ENCODE measurements at places on chromosomes 7 and 10.
A peak's percentile ranks its signal among the peaks of the same experiment; 100 is the strongest.

GRCh38 chr10:125300937-125301336 lies 140.6 kb upstream of the CTBP2 start:
- no peaks in the 10 kb centered on the region for H3K36me3 ChIP-seq
- DNase-seq: no peak
- H3K4me1 ChIP-seq: no peaks in the 10 kb centered on the region
- H3K27ac ChIP-seq: no peak overlapping the region
- H3K4me3 ChIP-seq: no peak overlapping the region
- H3K27me3 ChIP-seq: peaks cover 25% of the 10 kb centered on the region

GRCh38 chr10:50788951-50789945 lies 49.5 kb downstream of the ASAH2B start:
- H3K36me3 ChIP-seq: peaks cover 3% of the 10 kb centered on the region
- no peak overlapping the region for H3K4me3 ChIP-seq
- H3K27me3 ChIP-seq: peaks cover 17% of the 10 kb centered on the region

- no peak for DNase-seq
- H3K27ac ChIP-seq: no peak overlapping the region
- no peaks in the 10 kb centered on the region for H3K36me3 ChIP-seq
- peak overlapping the region; percentile 83 for H3K4me3 ChIP-seq
Measured at GRCh38 chr7:101743995-101744360, 73.4 kb upstream of the CUX1 start.

DNA sequence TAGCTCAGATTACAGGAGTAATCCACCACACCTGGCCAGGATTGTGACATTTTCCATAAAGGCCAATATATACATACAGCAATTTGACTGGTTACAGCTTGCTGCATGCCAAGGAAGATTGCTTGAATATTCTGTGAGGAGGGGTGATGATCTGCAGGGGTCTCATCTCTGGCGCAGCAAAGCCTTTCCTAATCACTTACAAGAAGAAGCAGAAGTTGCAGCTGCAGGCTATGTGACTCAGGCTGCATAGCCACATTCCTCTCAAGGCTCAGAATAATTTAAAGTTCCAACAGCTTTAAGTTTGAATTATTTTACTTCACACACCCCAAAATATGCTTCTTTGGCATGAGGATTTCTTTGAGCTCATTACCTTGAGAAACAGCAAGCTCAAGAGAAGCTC lies 11.4 kb upstream of the RASGEF1A start:
- H3K4me3 ChIP-seq: no peak overlapping the region
- peaks cover 56% of the 10 kb centered on the region for H3K27me3 ChIP-seq
- H3K36me3 ChIP-seq: no peaks in the 10 kb centered on the region
- DNase-seq: no peak
- no peaks in the 10 kb centered on the region for H3K4me1 ChIP-seq

- H3K27ac ChIP-seq: no peak overlapping the region
- no peak for DNase-seq
- H3K36me3 ChIP-seq: no peaks in the 10 kb centered on the region
- H3K4me1 ChIP-seq: peaks cover 26% of the 10 kb centered on the region
Measured at GRCh38 chr7:155259866-155260497, 37.7 kb upstream of the INSIG1 start.

DNA sequence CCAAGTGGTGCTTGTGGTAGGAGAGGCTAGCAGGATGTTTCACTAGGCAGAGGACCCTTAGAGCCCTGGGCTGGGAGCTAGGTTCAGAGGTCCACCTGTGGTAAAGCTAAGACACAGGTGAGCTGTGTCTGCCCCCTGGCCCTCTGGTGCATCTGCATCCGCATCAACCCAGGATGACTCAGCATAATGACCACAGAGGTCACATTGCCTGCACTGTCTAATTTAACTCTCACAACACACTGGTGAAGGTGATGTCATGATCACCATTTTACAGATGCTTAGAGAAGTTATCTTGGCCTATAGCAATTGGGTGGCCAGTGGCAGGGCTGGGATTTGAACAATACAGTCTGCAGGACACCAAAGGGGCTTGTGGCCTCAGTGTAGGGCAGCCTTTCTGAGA lies 33.1 kb downstream of the HABP2 start:
- no peaks in the 10 kb centered on the region for H3K4me1 ChIP-seq
- H3K36me3 ChIP-seq: no peaks in the 10 kb centered on the region

DNA sequence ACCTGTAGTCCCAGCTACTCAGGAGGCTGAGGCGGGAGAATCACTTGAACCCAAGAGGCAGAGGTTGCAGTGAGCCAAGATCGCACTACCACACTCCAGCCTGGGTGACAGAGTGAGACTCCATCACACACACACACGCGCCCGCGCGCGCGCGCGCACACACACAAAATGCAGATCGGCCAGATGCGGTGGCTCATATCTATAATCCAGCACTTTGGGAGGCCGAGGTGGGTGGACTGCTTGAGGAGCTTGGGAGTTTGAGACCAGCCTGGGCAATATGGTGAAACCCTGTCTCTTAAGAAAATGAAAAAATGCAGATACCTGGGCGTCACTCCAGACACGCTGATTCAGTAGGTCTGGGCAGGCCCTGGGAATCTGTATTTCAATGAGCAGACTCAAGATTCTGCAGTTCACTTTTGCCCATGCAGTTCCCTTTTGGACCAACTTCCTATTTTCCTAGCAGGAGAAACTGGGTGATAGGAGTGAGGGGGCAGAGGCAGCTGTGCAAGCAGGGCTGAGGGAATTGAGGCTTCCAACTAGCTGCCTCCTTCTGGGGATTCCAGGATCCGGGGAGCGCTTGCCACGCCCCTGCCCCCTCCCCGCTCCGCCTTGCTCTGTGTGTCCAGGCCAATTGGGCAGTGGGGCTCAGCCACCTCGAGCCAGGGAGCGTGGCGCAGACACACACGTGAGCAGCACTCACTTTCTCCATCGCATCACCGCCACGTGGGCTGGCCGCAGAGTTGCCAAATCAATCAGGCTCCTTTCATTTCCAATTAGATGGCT lies 173.6 kb downstream of the SH3PXD2A start:
- H3K36me3 ChIP-seq: no peaks in the 10 kb centered on the region
- no peaks in the 10 kb centered on the region for H3K27me3 ChIP-seq
- no peak overlapping the region for H3K27ac ChIP-seq
- DNase-seq: no peak
- H3K4me3 ChIP-seq: no peak overlapping the region
- H3K4me1 ChIP-seq: peaks cover 17% of the 10 kb centered on the region

DNA sequence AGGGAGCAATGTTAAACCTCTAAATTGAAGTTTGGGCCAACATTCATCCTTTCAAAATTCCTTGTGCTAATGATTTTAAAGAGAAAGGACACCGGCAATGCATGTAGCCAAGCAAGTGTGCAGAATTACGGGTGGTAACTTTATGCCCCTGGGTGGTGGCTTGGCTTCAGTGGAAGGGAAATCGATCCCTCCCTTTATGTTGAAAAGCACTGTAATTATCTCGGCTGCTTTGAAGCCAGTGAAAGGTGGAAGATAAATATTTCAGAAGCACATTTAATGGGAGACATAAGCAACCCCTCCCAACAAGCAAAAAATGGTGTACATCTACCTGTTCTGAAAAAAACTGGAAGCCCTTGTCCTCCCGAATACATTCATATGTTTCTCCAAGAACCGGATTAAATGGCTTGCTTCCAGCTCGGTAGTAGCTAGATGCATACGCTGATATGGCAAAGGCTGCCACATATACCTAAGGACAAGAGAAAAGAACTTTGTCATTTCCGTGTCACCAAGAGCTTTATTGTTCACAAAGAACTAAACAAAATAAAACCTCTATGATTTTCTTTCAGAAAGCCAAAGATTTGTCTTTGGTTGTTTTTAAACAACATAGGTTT lies 73.3 kb upstream of the GSDME start:
- H3K4me1 ChIP-seq: peaks cover 34% of the 10 kb centered on the region
- H3K36me3 ChIP-seq: peaks cover 2% of the 10 kb centered on the region
- no peaks in the 10 kb centered on the region for H3K27me3 ChIP-seq
- no peak overlapping the region for H3K27ac ChIP-seq

DNA sequence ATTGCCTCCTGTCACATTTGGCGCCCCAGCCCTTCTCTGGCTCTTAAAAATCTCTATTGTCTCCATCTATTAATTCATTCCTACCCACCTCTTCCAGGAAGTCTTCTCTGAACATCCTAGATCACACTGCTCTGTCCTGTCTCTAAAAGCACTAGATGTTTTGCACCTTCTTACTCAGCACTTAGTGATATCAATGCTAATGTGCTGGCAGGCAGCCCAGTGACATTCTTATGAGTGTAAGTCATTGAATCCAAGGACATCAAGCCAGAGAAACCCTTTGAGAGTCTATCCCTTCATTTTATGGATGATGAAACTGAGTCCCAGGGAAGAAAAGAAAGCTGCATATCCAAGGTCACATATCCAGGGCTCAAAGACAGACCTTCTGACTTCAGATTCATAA lies 48.3 kb upstream of the PAX2 start:
- H3K36me3 ChIP-seq: no peaks in the 10 kb centered on the region
- H3K27me3 ChIP-seq: peaks cover 26% of the 10 kb centered on the region
- H3K27ac ChIP-seq: no peak overlapping the region
- H3K4me1 ChIP-seq: peaks cover 2% of the 10 kb centered on the region
- H3K4me3 ChIP-seq: no peak overlapping the region

DNA sequence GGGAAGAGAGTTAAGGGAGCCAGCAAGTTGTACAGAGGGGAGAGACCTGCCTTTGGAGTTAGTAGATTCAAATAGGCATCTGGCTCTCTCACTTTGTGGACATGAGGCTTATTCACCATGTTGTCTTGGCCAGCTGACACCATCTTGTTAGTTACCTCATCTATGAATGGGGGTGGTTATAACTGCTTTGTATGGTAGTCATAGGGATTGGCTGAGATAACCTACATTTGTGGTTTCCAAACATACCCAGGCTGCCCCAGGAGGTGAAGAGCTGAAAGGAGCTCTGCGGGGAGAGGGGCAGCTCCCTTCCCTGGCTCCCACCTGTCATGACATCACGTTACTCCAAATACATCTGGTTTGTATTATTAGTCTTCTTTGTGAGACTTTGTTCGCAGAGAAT lies 393.3 kb upstream of the AUTS2 start:
- DNase-seq: no peak
- no peaks in the 10 kb centered on the region for H3K4me1 ChIP-seq
- no peak overlapping the region for H3K4me3 ChIP-seq

DNA sequence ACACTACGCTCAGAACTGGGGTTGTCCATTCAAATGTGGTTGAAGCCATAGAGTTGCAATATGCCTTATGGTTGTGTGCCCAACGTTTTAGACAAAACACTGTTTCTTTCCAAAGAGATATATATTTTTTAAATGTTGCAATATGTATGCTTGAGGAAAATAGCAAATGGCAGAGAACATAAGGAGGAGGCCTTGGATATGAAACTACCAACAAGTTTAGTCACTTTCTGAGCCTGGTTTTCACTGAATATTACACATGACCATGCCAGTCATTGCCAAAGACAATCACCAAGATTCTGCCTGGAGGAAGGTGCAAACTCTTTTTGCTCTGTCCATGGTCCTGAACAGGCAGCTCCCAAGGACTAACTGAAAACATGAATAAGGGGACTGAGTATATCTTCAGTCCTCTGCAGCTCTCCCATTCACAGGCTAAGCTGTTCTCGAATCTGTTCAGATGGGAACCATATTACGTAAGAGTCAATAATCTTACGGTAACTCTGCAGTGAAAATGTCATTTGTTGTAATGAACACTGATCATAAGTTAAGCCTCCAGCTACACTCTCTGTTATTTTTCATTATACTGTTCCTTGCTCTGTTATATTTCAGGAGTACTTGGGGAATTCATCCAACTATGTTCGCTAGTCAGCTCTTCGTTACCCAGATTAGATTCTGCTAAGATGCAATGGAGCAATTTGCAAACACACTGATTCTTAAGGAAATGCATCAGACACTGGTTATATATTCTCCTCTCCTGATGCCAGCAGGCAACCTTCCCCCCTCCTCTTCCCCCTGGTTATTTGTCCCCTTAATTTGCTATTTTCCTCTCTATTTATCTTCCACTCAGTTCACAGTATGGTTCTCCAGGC lies 90.7 kb upstream of the C1QL3 start:
- H3K4me3 ChIP-seq: no peak overlapping the region
- DNase-seq: no peak
- H3K27ac ChIP-seq: no peak overlapping the region
- H3K4me1 ChIP-seq: no peaks in the 10 kb centered on the region
- no peaks in the 10 kb centered on the region for H3K27me3 ChIP-seq

DNA sequence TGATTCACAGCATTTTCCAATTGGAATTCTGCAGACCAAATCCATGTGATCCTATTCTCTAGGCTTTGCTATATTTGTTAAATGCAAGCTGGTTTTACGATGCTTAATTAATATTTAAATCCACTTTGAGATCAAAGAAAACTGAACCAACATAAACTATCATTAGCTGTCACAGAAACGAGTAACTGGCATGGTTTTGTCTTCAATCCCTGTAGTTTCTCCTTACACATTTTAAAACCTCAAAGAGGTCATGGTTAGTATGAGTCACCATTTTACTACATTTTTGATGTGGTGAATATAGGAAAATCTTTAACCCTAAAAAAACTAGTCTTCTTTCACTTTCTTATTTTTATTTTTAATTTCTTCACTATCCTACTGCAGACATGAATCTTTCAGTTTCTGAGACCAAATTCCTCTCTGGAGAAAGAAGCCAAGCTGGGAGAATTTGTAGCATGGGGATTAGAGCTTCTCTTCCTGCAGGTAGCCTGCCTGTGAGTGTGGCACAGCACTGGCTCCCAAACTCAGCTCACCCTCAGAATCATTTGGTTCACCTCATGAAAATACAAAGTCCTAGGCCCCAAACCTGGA lies 8.7 kb upstream of the LIPM start:
- H3K27me3 ChIP-seq: peaks cover 6% of the 10 kb centered on the region
- H3K4me3 ChIP-seq: no peak overlapping the region
- no peak overlapping the region for H3K27ac ChIP-seq
- H3K36me3 ChIP-seq: no peaks in the 10 kb centered on the region
- peaks cover 5% of the 10 kb centered on the region for H3K4me1 ChIP-seq
- DNase-seq: no peak

- no peak overlapping the region for H3K4me3 ChIP-seq
- no peak overlapping the region for H3K27ac ChIP-seq
- no peak for DNase-seq
- H3K36me3 ChIP-seq: no peaks in the 10 kb centered on the region
- H3K27me3 ChIP-seq: no peaks in the 10 kb centered on the region
Measured at GRCh38 chr10:16909271-16909767, 92.1 kb upstream of the RSU1 start.

DNA sequence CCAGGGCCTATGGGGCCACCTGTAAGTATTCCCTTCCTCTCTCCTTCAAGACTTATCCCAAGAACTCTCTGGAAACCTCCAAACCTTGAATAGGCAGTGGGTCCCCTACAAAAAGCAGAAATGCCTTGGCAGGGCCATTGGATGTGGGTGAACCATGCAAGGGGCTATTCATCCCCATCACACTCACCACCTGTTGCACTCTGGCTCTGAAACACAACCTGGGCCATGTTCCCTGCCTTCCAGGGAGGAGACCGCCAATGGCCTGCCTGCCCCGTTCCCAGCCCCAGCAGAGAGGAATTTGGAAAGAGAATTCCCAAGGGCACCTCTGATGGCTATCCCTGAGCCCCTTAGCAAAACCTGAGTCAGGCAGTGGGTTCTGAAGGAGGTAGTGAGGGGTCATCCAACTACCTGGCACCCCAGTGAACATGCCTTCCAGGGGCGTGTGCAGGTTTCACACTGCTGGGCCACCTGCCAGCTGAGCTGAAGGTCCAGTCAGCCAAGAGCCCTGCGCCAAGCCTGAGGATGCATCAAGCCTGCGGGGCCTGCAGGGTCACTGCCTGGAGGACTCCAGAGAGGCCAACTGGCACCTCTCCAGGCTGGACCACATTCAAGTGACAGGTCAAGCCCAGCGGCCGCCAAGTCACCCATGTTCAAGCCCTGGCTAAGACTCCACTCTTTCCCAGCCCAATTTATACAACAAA lies 101.3 kb downstream of the COL13A1 start:
- H3K4me1 ChIP-seq: peaks cover 2% of the 10 kb centered on the region
- no peak overlapping the region for H3K4me3 ChIP-seq
- H3K36me3 ChIP-seq: peaks cover 9% of the 10 kb centered on the region
- no peak for DNase-seq

Data from chondrocyte (in vitro differentiated cells).